ENCODE measurements at places on chromosomes 13 and 19. TPM values are rescaled to one million over a fixed set of nuclear protein-coding genes. Genes with fewer than 3 reads are reported as not detected.

- no peak for DNase-seq
Observed at GRCh38 chr19:35209646-35210045, 18.9 kb downstream of the FAM187B start.

Gene RYR1
- 4.1 TPM for total RNA-seq

DNA sequence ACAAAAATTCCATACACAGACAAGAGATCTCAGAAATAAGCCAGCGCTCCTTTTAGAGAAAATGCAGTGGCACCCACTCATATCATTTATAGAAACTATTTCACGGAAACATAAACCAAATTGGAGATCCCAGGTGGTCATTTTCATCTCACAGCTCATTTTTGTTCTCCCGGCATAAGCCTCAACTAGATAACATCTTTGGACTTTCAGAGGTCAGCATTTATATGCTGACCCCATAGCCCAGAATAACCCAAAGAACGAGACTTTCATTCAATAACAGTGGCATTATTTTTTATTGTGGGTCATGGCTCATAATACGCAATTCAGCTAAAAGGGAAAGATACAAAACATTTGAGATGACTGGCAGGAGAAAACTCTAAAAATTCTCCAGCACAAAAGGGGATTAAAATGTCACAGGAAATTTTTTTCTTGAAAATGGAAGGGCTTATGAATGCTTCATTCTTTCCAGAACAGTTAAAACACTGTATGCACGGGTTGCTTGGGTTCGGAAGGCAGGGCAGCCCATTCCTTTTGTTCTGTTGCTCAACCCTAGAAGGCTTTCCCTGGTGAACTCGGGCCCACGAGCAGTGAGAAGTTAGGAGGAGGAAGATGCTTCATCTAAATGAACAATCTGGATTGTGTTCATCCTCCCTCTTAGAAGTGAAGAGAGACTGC lies 24.0 kb downstream of the STARD13 start:
- DNase-seq: no peak

- DNase-seq: no peak
Observed at GRCh38 chr13:40933508-40934204, 85.5 kb downstream of the ELF1 start.

DNA sequence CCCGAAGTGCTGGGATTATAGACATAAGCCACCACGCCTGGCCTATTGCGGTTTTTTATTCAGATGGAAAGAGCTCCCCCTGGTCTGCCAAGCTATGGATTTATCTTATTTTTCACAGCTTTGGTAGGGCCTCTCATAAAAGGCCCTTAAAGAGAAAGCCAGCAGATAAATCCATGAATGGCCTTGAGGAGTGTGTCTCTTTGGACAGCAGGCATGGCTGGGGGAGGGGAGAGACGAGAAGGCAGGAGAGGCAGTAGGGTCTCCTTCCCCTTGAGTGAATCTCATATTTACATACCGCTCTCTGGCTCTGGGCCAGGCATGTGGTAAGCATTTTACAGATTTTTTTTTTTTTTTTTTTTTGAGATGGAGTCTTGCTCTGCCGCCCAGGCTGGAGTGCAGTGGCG lies 25.2 kb downstream of the MARK4 start:
- no peak for DNase-seq

DNA sequence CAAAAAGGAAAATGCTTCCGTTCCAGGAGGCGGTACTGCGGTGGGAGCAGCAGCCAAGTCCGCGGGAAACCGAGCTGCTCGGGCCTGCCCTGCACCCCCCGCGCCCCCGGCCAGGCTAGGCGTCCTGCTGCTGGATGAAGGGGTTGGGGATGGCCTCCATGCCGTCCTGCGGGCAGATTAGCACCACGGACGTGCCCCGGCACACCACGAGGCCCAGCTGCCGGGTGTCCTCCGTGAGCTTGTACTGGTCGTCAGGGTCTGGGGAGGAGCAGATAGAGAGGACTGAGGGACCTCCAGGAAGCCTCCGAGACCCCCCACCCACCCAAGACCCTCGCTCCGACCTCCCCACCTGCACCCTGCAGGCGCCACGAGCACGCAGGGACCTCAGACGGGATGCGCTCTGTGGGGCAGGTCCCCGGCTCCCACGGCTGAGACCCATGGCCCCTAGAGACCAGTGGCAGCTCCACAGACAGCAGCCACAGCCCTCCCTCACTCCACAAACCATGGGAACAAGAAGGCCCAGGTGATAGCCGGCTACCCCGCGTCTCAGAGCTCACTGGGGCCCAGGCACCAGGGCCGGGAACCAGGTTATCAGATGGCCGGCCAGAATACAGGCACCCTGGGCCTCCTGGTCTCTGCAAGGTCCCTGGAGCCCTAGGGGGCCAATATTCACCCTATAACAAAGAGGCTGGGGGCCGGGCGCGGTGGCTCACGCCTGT lies 6.7 kb downstream of the LSM7 start:
- DNase-seq: no peak

- DNase-seq: peak; percentile 18
Observed at GRCh38 chr13:39527961-39528660, 74.9 kb downstream of the LHFPL6 start.

GRCh38 chr19:13613447-13613846 lies 107.2 kb upstream of the CACNA1A start:
- DNase-seq: no peak

DNA sequence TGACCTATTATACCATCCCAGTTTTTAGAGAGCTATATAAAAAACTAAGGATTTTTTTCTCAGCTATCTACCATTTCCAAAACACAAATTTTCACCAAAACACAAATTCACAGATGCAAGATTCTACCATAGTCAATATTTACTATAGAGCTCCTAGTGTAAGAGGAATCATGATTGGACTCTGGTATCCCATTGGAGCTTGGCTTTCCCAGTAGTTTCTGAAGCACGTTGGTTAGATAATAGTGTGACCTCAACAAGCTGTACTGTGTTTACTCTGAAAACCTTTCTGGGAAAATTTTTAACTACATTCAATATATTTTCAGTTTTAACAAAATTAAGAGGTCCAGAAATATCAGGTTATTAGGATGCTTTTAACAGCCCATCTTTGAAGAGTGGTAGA lies 660.6 kb upstream of the SLC10A2 start:
- DNase-seq: no peak

DNA sequence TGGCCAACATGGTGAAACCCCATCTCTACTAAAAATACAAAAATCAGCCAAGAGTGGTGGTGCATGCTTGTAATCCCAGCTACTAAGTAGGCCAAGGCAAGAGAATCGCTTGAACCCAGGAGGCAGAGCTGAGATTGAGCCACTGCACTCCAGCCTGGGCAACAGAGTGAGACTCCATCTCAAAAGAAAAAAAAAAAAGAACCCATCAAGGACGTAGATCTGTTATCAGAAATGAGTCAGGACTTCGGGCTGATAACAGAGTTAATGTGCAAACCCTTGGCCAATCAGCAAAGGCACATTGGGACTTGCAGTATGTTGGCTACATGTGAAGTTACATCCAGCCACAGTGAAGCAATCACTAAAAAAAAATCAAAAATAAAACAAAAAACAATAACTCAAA lies 4.8 kb upstream of the LGALS7B start:
- no peak for DNase-seq

- no peak for DNase-seq
Observed at GRCh38 chr13:20633802-20634201, 66.8 kb downstream of the IFT88 start.

Gene PLIN4
- total RNA-seq: 2.3 TPM

DNA sequence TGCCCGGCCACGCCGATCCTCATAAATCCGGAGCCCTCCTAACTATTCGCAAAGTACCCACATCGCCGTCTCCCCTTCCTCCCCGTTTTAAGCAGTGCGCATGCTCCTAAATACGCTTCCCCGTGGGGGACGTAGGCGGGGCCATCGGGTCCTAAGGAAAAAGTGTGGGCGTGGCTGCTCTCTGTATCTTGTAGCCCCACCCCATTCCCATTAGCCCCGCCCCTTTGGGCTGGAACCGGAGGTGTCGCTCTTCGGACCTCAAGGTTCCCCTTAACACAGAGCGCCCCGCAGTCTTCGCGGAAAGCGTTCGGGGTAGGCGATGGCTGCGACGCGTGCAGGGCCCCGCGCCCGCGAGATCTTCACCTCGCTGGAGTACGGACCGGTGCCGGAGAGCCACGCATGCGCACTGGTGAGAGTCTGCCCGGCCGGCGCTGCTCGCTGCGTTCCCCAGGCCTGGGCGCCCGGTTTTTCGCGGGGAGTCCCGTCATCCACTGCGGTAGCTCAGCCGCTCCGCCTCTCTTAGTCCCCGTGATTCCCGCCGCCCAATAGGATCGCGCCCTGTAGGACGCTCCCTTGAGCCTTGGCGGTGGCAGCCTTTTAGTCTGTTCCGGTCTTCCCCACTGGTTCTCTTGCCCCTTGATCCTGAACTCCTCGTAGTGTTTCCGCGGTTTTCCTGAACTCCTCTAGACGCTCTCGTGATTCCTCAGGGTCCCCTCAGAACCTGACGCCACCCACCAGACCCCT lies at the start of gene ALDH16A1:
ALDH16A1 (plus strand) TSS at position 213 of the 744 bp plus-strand sequence; CDS start at position 320, 107 bp downstream.
- DNase-seq: peak; percentile 94

Gene TEX29
- not detected for total RNA-seq

DNA sequence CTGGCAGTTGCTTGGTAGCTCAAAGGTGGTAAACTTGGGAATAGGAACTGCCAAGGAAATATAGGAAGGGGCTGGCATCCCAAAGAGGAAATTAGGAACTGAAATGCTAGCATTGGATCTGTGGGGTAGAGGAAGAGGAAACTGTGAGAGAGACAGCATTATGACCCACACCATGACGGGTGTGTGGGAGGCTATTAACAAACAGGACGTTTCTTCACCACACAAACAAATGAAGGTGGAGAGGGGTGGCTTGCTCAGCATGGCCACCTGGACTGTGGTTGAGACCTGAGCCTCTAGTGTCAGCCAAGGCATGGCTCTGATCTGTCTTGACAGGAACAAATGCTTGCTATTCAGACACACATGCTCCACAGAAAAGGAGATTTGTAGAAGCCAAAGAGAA lies 178.2 kb downstream of the B3GLCT start:
- DNase-seq: no peak

DNA sequence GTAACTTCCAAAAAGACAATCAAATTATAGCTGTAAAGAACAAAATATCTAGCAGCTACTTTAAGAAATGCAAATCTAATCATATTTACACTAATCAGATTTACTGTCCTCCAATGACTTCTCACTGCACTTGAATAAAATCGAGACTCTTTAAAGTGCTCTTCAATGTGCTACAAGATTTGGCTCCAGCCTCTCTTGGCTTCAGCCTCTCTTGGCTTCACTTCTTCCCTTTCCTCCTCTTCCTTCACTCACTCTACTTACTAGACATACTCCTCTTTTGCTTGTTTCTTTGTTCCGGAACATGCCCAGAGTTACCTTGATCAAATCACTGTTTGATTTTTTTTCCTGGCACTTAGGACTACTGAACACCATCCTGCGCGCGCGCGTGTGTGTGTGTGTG lies 495.4 kb downstream of the LMO7 start:
- DNase-seq: no peak

DNA sequence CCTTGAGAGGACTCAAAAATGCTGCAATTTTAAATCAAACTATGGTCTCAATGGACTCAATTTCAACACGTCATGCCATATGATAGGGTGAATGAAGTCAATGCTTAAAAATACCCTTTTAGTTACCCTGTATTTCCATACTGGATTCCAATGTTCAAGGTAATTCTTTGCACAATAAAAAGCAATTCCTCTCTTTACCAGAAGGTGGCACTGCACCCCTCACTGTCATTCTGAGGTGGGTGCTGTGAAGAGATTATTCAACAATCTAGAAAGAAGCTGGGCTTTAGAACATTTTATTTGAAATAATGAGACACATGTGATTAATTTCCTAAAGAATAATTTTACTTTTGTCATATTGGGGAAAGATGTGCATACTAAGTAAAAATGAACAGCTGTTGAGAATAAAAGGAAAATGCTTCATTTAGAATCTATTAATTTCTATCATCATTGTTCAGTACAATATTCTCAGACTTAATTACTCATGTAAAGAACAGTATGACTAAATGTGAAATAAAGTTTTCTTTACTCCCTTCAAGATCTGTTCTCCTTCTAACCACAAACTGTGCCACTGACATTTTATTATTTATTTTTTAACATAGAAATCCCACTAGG lies 789.1 kb downstream of the GPC5 start:
- DNase-seq: no peak

- DNase-seq: no peak
Observed at GRCh38 chr13:73842626-73843025, 291.6 kb downstream of the KLF12 start.

DNA sequence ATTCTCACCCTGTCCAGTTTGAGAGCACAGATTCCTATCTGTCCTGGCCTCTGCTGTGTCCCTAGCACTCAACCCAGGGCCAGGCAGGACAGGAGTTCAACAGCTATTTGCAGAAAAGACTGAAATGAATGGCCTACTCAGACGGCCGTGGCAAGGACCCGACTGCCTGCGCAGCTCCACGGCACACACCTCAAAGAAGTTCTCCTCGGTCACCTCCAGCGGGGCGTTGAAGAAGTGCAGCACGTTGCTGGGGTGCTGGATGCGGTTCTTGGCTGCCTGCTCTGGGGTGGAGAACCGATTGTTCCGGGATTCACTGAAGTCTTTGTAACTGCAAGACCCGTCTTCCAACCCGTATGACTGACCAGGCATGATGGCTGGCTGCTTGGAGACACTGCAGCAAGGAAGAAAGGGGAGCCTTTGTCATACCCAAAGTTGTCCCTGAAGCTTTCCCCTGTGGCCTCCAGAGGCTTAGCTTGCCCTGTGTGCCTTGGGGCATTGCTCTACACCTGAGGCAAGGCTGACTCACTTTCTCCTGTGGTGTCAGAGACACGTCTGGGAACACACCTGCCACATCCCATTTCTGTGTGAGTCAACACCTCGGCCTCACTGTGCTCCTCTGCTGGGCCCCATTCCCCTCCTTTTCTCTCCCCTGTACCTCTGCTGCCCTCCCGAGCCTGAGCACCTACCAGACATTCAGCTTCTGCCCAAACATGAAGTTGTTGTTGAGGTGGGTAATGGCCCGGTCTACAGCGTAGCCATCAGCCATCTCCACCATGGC lies 6.8 kb upstream of the ECH1 start:
- DNase-seq: peak; percentile 46

DNA sequence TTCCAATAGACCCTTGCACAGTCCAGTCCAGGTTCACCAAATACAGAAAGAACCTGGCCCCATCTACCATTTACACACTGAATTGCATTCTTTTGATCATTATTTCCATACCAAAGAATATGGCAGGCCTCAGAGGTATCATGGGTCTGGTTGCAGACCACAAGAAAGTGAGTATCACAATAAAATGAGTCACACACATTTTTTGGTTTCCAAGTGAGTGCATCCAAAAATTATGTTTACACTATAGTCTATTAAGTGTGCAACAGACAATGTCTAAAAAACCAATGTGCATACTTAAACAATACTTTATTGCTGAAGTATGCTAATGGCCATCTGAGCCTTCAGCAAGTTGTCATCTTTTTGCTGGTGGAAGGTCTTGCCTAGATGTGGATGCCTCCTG lies 105.3 kb downstream of the SPACA7 start:
- DNase-seq: no peak

DNA sequence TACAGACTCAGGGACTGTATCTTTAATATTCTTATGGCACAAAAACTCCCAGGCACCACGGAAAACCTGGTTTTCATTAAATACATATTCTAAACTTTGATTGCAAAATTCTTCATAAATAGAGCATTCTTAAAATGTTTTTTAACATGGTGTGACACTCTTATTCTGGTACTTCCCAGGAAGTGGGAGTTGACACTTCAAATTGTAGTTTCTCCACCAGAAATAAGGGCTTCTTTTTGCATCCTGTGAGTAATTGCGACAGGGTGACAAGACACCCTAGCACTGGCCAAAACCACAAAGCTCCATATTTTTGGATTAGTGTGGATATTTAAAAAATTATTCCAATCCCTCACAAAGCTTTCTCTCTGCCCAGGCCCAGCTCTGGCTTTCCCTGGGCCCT lies 43.6 kb upstream of the MTIF3 start:
- DNase-seq: no peak

Gene C19orf81
- total RNA-seq: 14.5 TPM

- DNase-seq: no peak
Observed at GRCh38 chr19:7917267-7918061, 2.7 kb upstream of the SNAPC2 start.
